ENCODE measurements at places on chromosomes 2 and 18.

DNA sequence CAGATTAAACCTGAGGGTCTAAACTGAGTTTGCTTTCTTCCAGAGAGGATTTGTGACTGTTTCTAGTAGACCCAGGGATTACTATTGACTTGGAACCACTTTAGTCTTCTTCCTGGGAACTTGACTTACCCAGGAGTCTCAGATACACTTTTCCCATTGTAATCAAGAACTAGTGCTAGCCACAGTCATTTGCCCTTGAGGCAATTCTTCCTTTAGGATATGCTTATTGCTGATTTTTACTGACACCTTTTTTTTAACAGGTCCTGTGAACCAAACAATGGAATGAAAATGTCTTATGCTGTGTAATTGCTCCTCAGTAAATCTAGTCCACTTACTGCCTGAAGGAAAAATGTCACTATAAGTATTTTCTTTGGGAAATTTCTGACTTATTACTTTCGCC, 78.3 kb downstream of the TAF4B start:
- no peak for DNase-seq

GRCh38 chr18:40186677-40187076, 1768.4 kb upstream of the PIK3C3 start:
- DNase-seq: no peak

- peak; percentile 79 for DNase-seq
Measured at GRCh38 chr2:23926290-23926749, 603 bp downstream of the ATAD2B start.

- no peak for DNase-seq
Measured at GRCh38 chr2:79935771-79936657, 368.5 kb downstream of the LRRTM1 start.

DNA sequence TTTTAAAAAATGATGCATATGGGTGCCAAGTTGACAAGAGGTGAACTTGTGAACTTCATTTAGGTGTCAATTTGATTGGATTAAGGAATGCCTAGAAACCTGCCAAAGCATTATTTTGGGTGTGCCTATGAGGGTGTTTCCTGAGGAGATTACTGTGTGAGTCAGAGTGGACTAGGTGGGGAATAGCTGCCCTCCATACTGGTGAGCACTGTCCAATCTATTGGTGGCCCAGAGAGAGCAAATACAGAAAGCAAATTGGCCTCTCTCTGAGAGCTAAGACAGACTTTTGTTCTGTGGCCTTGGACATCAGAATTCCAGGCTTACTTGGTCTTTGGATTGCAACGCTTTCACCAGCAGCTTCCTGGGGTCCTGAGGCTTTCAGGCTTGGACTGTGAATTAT, 388.0 kb downstream of the SUCLG1 start:
- DNase-seq: no peak

- peak; percentile 53 for DNase-seq
Measured at GRCh38 chr18:48961547-48961946, 10.8 kb upstream of the SMAD7 start.

All from coronary artery (tissue), 2 donors.